Endothelial cell of umbilical vein (primary cell): ENCODE measurements at places on chromosomes 3 and 15. TPM values are rescaled to one million over a fixed set of nuclear protein-coding genes. Genes with fewer than 3 reads are reported as not detected.

Gene SLC22A14
- total RNA-seq: not detected in 2 replicates

Gene PODXL2
- total RNA-seq: 5.3 and 6.5 TPM in 2 replicates

Gene RETNLB
- total RNA-seq: not detected in 2 replicates

Gene CFAP100
- total RNA-seq: not detected in 2 replicates

Gene SCN5A
- total RNA-seq: 13.1 and 20.0 TPM in 2 replicates

Gene SEMA5B
- 0.07 and 0.44 TPM in 2 replicates for total RNA-seq

Gene CCRL2
- 3.9 and 6.4 TPM in 2 replicates for total RNA-seq

Gene HGD
- total RNA-seq: 0.22 and 0.44 TPM in 2 replicates

Gene MAP3K13
- total RNA-seq: 15.4 and 20.2 TPM in 2 replicates

Gene NOX5
- 0.07 TPM in 1 of 2 replicates, not detected in the other for total RNA-seq

Gene IL17RD
- total RNA-seq: 0.93 and 0.97 TPM in 2 replicates

Gene SEMA3F
- 99.1 and 143 TPM in 2 replicates for total RNA-seq

Gene OR5K2
- not detected in 2 replicates for total RNA-seq

Gene IQCH
- total RNA-seq: 0.51 and 2.6 TPM in 2 replicates

Gene GPR149
- total RNA-seq: not detected in 2 replicates

GRCh38 chr3:16917256-16917935 is 32.6 kb downstream of the PLCL2 start:
- no peaks in the 10 kb centered on the region for H3K27me3 ChIP-seq
- DNase-seq: peak; percentile 23
- H3K36me3 ChIP-seq: no peaks in the 10 kb centered on the region

DNA sequence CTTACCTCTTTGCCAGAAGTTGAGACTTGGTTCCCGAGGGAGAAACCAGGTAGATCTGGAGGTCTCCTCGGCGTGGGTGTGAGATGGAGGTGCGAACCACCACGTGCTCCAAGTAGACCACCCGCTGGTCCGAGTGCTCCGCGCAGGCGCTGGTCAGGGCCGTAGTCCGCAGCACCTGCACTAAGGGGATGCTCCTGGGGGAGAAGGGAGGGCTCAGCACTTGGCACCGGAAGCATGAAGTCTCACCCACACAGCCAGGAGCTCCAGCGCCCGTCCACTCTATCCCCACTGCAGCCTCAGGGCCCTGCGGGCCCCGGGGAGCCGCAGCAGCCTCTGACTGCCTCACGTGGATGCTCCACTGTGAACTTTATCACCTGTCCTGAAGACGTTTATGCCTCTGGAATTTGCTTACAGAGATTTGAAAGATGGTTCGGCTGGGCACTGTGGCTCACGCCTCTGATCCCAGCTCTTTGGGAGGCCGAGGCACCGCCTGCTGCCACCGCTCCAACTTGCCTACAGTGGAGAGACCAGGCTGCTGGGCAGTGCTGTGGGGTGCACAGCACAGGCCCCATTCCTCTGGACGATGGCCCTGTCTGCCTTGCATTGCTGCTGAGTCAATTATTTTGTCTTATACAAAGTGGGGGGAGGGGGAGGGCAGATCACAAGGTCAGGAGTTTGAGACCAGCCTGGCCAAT is 75.4 kb upstream of the SNRPA1 start:
- no peaks in the 10 kb centered on the region for H3K27me3 ChIP-seq
- no peak overlapping the region for H3K4me3 ChIP-seq
- no peaks in the 10 kb centered on the region for H3K4me1 ChIP-seq
- DNase-seq: no peak
- no peak overlapping the region for H3K27ac ChIP-seq

- no peaks in the 10 kb centered on the region for H3K27me3 ChIP-seq
- H3K27ac ChIP-seq: no peak overlapping the region
- no peak overlapping the region for H3K4me3 ChIP-seq
These were observed 17.6 kb downstream of the PLA2G4B start for GRCh38 chr15:41856262-41856661.

- no peak for DNase-seq
- H3K27ac ChIP-seq: no peak overlapping the region
- H3K4me3 ChIP-seq: no peak overlapping the region
- H3K36me3 ChIP-seq: no peaks in the 10 kb centered on the region
- H3K4me1 ChIP-seq: no peaks in the 10 kb centered on the region
These were observed 6.6 kb upstream of the CD47 start for GRCh38 chr3:108097322-108098002.

DNA sequence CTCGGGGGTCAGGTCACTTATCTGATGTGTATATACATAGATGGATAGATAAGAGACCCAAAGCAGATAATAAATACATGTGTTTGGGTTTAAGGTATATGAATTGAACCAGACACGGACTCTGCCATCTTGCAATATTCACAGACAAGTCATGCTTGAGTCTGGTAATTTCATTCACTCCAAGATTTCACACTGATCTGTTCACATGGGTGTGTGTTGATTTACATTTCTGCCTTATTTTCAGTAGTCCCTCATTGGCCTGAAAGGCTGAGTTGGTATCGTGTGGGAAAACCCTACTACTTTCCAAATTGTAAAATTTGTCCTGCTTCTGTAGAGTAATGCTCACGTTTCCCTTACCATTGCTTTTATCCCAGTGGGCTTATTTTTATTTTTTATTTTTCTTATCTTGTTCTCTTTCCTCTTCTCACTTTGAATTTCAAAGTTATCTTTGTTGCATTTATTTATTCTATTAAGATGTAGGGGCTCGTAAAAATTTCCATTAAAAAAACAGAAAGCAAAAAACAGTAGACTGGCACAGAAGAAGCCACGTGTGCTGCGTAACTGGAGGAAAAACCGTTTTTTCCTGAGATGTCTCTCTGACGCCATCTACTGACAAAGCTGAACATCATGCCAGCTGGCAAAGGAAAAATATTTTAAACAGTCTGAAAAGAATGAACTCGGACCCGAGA is 10.8 kb upstream of the MFSD1 start:
- H3K27ac ChIP-seq: no peak overlapping the region
- peak overlapping the region; percentile 3 for H3K4me3 ChIP-seq
- no peaks in the 10 kb centered on the region for H3K27me3 ChIP-seq
- H3K36me3 ChIP-seq: no peaks in the 10 kb centered on the region

GRCh38 chr3:195110647-195111318 is 160.2 kb downstream of the XXYLT1 start:
- H3K4me3 ChIP-seq: no peak overlapping the region
- no peak for DNase-seq
- peaks cover 8% of the 10 kb centered on the region for H3K36me3 ChIP-seq
- peaks cover 8% of the 10 kb centered on the region for H3K4me1 ChIP-seq

GRCh38 chr15:67826717-67827561 is 1.6 kb downstream of the SKOR1 start:
- DNase-seq: no peak
- H3K4me3 ChIP-seq: no peak overlapping the region

GRCh38 chr3:133620066-133620784 is 41.5 kb downstream of the TOPBP1 start:
- H3K4me1 ChIP-seq: no peaks in the 10 kb centered on the region
- peaks cover 7% of the 10 kb centered on the region for H3K36me3 ChIP-seq
- no peak overlapping the region for H3K4me3 ChIP-seq
- DNase-seq: no peak
- no peak overlapping the region for H3K27ac ChIP-seq

DNA sequence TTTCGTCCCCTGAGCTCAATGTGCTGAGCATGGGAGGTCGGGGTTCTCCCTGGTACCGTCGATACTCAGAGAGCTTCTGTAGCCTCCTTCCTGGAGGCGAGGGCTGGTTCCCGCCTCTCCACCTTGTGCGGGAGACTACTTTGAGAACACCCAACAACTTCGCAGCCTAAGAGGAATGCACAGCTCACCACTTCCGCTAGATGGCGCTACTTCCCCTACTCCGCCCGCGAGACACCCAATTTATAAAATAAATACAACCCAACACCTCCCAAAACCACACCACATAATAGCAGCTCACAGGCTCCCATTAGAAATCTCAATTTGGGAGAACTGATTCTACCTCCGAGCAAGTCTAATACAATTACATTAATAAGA is 1.2 kb downstream of the RGMA start:
- H3K4me1 ChIP-seq: peaks cover 3% of the 10 kb centered on the region
- peak; percentile 47 for DNase-seq
- no peaks in the 10 kb centered on the region for H3K36me3 ChIP-seq
- no peak overlapping the region for H3K4me3 ChIP-seq
- no peak overlapping the region for H3K27ac ChIP-seq

DNA sequence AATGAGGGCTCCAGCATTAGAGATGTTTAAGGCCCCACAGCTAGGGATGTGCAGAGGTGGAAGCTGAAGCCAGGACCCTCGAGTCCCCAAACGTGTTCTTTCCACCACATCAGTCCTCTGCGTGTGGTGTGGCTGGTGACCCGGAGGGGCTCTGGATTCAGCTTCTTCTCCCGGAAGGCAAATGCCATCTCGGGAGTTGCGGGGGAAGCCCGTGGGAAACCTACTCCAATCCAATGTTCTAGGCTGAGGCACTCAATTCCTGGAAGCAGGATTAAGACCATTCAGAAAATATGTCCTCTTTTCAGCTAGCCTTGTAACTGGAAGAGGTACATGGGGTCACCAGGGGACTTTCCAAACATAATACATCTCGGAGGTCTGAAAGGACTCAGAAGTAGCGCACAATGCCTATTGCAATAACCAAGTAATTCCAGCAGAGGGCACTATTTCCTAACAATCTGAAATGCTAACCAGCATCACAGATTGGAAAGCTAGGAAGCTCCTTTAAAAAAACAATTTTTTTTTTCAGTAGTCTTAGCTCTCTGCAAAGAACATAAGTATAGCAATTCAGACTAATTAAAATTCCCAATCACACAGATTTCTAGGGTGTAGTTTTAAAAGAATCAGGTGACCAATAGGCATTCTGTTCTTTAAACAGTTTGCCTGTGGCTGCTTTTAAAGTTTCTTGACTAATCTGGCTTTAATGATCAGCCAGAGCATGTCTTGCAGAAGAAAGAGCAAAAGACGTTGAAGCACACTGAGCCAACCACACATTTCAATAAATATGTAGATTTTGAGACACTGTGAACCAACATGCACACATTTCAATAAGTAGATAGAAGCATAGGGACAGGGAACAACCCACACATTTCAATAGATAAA is 36.1 kb downstream of the BNC1 start:
- H3K27me3 ChIP-seq: peaks cover 10% of the 10 kb centered on the region
- H3K4me1 ChIP-seq: no peaks in the 10 kb centered on the region
- peak; percentile 78 for DNase-seq
- H3K36me3 ChIP-seq: no peaks in the 10 kb centered on the region

DNA sequence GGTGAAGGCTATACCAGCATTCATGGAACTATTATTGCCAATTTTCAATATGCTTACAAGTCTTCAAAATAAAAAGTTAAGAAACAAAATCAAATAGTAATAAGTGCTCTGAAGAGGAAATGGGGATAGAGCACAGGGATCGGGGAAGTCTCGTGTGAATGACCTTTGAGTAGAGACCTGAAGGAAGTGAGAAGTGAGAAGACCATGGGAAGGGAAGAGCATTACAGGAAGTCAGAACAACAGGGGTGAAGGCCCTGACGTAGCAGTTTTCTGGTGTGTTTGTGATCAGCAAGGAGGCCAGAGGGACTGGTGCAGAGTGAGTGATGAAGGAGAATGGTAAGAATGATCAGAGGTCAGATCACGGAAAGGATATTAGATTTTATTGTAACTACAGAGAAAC is 48.1 kb downstream of the STAC start:
- no peak overlapping the region for H3K4me3 ChIP-seq
- no peak for DNase-seq
- no peaks in the 10 kb centered on the region for H3K36me3 ChIP-seq
- H3K27me3 ChIP-seq: no peaks in the 10 kb centered on the region
- no peaks in the 10 kb centered on the region for H3K4me1 ChIP-seq
- H3K27ac ChIP-seq: no peak overlapping the region

GRCh38 chr15:76439542-76439941 is 103.0 kb downstream of the ISL2 start:
- H3K4me1 ChIP-seq: no peaks in the 10 kb centered on the region
- DNase-seq: no peak
- H3K36me3 ChIP-seq: no peaks in the 10 kb centered on the region

- no peak overlapping the region for H3K4me3 ChIP-seq
- no peaks in the 10 kb centered on the region for H3K4me1 ChIP-seq
- no peaks in the 10 kb centered on the region for H3K36me3 ChIP-seq
- H3K27ac ChIP-seq: no peak overlapping the region
- H3K27me3 ChIP-seq: no peaks in the 10 kb centered on the region
These were observed 14.8 kb upstream of the RAD51 start for GRCh38 chr15:40680151-40680550.

- no peaks in the 10 kb centered on the region for H3K27me3 ChIP-seq
- H3K36me3 ChIP-seq: no peaks in the 10 kb centered on the region
- peak; percentile 17 for DNase-seq
- H3K4me1 ChIP-seq: no peaks in the 10 kb centered on the region
These were observed 31.8 kb downstream of the GSK3B start for GRCh38 chr3:120062474-120062873.

DNA sequence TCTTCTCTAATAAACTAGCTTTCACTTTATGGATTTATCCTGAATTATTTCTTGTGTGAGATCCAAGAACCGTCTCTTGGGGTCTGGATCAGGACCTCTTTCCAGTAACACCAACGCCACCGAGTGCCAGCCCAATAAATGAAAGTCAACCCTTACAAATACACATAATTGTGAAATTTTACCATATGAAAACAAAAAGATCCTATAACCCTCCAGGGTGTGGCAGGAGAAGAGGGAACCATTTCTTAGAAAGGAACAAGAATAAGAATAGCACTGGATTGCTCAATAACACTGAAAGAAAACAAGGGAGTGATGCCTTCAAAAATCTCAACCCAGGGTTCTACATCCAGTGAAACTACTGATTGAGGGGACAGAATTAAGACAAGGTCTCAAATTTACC is 51.6 kb upstream of the ACKR4 start:
- H3K27ac ChIP-seq: no peak overlapping the region
- no peaks in the 10 kb centered on the region for H3K27me3 ChIP-seq
- DNase-seq: no peak
- no peaks in the 10 kb centered on the region for H3K36me3 ChIP-seq

GRCh38 chr3:50163572-50164455 is 8.7 kb downstream of the SEMA3F start:
- peaks cover 9% of the 10 kb centered on the region for H3K36me3 ChIP-seq
- peak; percentile 75 for DNase-seq
- H3K4me3 ChIP-seq: no peak overlapping the region
- H3K27me3 ChIP-seq: no peaks in the 10 kb centered on the region
- H3K4me1 ChIP-seq: peaks cover 98% of the 10 kb centered on the region

- no peaks in the 10 kb centered on the region for H3K4me1 ChIP-seq
- H3K27ac ChIP-seq: no peak overlapping the region
- H3K36me3 ChIP-seq: no peaks in the 10 kb centered on the region
- H3K27me3 ChIP-seq: no peaks in the 10 kb centered on the region
- DNase-seq: no peak
These were observed 163.8 kb downstream of the ZIC1 start for GRCh38 chr3:147572970-147573340.

DNA sequence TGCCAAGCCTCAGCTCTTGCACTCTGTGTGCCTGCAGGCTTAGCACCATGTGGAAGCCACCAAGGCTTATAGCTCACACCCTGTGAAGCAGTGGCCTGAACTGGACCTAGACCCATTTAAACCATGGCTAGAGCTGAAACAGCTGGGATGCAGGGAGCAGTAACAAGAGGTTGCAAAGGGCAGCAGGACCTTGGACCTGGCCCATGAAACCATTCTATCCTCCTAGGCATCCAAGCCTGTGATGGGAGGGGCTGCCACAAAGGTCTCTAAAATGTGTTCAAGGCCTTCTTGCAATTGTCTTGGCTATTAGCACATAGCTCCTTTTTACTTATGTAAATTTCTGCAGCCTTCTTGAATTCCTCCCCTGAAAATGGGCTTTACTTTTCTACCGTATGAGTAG is 57.9 kb upstream of the NPAP1 start:
- no peaks in the 10 kb centered on the region for H3K4me1 ChIP-seq
- DNase-seq: no peak
- no peak overlapping the region for H3K4me3 ChIP-seq
- H3K27ac ChIP-seq: no peak overlapping the region

GRCh38 chr3:38998086-38998485 is 53.7 kb downstream of the SCN11A start:
- H3K4me1 ChIP-seq: no peaks in the 10 kb centered on the region
- no peak overlapping the region for H3K4me3 ChIP-seq
- no peak overlapping the region for H3K27ac ChIP-seq
- no peaks in the 10 kb centered on the region for H3K36me3 ChIP-seq
